ENCODE measurements at places on chromosomes 5 and 9. TPM values are rescaled to one million over a fixed set of nuclear protein-coding genes. Genes with fewer than 3 reads are reported as not detected.

DNA sequence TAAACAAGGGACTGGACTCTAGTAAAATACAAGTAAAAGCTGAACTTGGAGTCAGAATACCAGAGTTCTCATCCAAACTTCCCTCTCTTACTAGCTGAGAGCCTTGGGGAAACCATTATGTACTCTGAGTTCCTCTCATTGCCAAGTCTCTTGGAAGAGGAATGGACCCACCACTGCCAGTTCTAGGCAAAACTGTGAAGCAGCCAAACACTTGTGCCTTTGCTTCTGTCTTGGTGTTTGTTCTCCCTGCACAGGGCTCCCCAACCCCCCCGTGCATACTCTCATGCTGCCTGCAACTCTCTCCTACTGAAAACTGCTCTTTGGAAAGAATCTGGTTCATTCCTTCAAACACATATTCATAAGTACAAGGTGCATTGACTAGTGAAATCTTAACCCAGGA is 102.6 kb downstream of the PDZD2 start:
- DNase-seq: no peak

PIP5KL1 gene
- 2.7 TPM for polyA plus RNA-seq

DNA sequence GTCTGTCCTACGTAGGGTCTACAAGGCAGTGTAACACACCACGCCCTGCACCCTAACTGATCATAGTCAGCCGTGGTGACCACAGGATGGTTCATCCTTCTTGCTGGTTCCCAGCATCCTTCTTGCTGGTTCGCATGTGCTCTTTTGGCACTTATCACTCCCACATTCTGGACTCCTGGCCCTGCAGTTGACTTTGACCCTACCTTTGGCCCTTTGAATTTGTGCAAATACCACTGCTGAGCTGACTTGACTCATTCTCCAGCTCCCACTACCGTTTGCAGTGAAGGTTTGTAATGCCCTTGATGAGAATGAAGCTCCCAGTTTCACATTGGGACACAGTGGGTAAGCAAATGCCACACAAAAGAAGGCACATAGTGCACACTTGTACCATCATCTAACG is 33.8 kb downstream of the PALM2AKAP2 start:
- no peak for DNase-seq

DNA sequence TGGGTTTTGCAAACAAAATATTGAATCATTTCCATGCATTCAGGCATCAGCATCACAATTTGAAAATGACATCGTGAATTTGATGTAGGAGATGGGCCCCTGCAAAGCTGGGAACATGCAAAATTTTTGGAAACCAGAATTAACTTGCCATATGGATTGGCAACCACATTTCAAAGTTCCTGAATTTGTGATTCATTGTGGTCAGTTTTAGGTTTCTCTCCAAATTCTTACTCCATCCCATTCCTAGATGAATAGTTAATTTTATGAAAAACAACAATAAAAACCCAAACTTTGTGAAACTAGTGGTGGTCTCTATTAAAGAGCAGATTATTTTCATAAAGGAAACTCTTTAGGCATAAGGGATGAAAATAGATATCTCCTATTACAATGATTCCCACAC is 107.8 kb upstream of the SLIT3 start:
- DNase-seq: no peak

All from IMR-90 (cell line).